ENCODE measurements at places on chromosomes 12 and 14.

DNA sequence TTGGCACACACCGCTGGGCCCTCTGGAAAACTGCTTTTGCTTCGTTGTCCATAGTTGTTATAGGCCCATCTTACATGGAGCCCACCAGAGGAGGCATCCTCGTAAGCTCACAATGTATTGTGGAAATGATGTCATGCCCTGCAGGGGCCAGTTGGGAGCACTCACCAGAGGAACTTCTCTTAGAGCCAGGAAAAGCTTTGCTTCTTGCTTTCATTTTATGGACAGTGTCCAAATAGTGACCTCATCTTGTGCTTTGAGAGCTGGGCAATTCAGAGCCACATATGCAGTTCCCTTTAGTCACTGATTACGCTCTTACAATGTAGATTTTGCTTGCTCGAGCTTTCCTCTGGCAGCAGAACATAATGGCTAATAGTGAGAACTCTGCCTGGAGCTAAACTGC lies 275.6 kb downstream of the AACS start:
- no peak for DNase-seq

DNA sequence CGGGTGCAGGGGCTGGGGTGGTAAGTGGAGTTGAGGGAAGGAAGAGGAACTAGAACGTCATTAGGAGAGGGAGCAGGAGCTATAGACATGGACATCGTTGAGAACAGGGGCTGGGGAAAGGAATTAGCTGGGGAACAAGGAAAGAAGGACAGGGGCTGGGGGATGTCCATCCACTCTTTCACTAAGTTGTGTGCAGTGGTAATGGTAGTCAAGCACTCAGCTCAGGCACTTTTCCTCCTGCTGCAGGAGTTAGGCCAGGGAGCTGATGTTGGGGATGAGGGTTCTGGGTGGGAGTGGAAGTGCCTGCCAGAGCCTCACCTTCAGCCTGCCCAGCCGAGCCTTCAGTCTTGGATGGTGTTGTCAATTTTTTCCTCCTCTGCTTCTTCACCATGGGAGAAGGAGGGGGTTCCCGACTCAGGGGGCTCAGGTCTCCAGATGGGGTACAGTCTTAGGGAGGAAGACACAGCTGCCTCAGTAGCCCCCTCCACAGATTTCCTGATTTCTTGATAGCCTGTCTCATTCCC lies 9.2 kb downstream of the AGAP2 start:
- no peak for DNase-seq

GRCh38 chr12:43896496-43896895 lies 60.6 kb downstream of the TMEM117 start:
- no peak for DNase-seq

DNA sequence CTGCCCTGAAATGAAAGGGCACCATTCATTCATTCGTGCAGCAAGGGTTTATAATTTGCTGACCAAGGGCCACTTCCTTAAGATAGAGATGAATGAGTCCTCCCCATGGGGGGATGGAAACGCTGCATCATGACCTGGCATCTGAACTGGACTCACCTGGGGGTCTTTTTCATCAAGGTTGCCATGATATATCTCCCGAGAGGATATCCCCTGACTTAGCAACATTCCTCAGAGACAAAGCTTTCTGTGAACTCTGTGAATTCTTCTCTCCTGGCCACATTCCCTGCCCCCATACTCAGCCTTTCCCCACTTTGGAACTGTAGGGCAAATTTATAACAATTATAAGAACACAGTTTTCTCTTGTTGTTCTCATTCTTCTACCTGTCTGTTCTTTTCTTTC lies 30.8 kb downstream of the SRRM4 start:
- no peak for DNase-seq

GRCh38 chr12:53758081-53758729 lies 6.4 kb upstream of the CISTR start:
- DNase-seq, result no peak

DNA sequence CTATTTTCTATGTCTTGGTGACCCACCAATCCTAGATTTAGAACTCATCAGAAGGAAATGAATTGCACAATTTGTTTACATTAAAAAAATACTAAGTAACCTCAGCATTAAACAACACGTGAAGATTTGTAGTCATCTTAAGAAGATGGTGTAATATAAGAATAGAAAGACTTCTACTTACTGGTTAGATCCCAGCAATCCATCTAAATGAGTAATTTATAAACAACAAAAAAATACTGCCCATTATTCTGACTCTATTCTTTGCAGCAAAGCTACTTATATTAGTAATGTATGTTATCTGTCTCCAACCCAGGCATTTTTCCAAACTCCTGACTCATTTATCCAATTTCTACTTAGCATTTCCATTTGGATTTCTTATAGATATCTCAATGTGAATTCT lies 67.8 kb downstream of the CD163L1 start:
- DNase-seq, result no peak

DNA sequence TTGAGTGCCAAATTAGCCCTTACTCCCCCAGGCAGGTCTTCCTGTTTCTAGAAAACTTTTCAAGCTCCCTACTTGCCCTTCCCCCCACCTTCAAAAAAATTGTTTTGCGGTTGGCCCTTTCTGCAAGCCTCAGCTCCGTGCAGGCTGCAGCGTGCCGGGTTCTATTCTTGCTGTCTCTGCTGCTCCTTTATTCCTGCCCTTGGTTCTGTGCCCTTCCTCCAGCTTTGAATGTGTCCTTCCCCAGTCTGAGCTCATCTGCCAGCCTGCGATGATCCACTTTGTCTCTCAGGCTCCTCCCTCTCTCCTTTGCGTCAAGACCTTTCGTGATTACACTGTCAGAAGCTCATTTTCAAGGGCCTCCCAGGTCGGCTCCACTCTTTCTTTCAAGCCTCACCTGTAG lies 98.6 kb downstream of the IRF2BPL start:
- peak; percentile 32 for DNase-seq

GRCh38 chr12:28223025-28223554 lies 32.8 kb downstream of the CCDC91 start:
- DNase-seq, result no peak

- DNase-seq, result no peak
These were observed 657 bp downstream of the PEBP1 start for GRCh38 chr12:118136559-118137003.

DNA sequence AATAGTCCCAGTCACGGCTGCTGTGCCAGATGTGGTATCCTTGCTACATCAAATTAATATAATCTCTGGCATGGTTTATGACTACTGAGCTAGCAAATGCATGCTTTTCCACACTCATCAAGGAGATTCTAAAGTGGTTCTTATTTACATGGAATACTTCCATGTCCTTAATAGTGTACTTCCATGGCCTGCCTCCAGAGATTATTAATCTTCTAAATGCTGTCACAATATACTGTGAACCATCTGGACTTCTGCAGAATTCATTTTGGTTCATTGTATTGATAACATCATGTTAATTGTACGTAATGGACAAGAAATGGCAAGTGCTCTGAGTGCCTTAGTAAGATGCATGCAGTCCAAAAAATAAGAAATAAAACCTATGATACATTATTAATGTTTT lies 230.8 kb downstream of the NUAK1 start:
- DNase-seq, result no peak

GRCh38 chr14:68730348-68730747 lies 62.5 kb downstream of the ZFP36L1 start:
- DNase-seq, result no peak

GRCh38 chr12:11894890-11895289 lies 175.8 kb upstream of the BCL2L14 start:
- DNase-seq, result no peak

- no peak for DNase-seq
These were observed 94.1 kb downstream of the PHETA1 start for GRCh38 chr12:111274777-111275176.

DNA sequence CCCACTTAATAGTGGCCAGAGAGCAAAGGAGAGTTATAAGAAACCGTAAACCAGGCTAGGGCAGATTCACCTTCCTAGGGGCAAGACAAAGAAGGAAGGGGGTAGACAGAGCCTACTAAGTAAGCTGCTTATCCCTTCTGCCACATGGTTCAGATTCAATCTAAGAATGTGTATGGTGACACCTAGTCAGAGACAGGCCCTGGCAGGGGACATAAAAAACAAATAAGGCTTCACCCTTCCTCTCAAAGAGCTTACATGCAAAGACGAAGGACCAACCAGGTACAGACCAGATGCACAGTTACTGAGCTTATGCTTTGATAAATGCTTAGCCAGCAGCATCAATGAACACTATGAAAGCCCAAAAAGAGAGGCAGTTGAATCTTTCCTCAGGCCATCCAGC lies 4.4 kb downstream of the CYP27B1 start:
- no peak for DNase-seq

DNA sequence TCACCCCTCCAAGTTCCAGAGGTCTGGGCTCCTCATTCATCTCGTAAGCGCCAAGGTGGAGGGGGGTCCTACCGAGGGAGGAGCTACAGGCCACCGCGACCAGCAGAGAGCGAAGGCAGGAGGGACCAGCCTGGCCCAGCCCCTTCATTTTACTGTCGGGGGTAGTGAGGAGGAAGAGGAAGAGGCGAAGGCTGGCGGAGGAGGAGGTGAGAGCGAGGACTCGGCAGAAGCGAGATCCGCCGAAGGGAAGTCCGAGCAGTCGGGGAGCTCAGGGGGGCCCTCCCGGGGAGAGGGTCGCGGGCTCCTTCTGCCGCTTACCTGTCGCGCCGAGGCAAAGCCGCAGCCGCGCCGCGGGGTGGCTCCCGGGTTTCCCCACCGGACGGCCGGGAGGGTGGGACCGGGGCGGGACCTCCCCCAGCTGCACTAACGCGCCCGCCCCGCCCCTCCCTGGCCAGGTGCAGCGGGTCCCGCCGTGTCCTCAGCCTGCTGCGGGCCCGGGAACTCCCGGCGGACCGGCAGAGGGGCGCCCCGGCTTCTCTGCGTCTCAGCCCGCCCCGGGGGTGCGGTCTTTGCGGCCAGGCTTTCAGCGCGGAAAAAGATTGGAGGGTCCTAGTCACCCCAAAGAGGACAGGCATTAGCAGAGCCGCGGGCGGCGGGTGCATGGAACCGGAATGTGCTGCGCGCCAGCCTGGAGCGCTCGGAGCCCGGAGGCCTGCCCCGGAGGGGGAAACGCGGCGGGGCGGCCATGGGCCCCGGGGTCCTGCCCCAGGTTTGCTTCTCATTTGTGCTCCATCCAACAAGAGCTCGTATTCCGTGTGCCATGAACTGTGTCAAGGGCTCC lies at the start of gene GALNT6:
TSS of gene GALNT6 (minus strand) at position 124 of the 841 bp plus-strand sequence. CDS start 11,625 bp downstream, outside the sequence.
- DNase-seq, result peak; percentile 40

GRCh38 chr12:48198672-48198971 lies 4.5 kb downstream of the OR10AD1 start:
- DNase-seq, result no peak

- no peak for DNase-seq
These were observed 176.3 kb downstream of the ESR2 start for GRCh38 chr14:64117671-64118402.

GRCh38 chr12:8734873-8735381 lies 37.1 kb downstream of the RIMKLB start:
- no peak for DNase-seq

- DNase-seq, result no peak
These were observed 52.0 kb downstream of the CRACR2A start for GRCh38 chr12:3700861-3701260.

DNA sequence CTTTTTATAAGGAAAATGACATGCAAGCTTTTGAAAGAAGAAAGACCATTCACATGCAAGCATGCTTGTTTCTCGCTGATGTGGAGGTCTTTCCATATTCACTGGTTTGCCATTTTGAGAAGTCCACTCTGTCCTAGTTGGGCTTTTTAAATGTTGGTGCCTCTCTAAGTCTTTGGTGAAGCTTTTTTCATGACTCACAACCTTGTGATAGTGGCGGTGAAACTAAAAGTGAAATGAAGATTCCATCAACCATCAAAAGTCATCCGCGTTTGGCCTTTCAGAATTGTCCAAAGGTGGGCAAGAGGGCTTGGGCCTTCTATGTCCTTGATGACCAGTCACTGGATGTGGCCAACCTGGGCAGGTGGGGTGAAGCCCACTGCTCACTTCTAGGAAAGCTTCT lies 4.3 kb downstream of the LRRC74A start:
- DNase-seq, result no peak

- no peak for DNase-seq
These were observed 30.6 kb upstream of the NFKBIA start for GRCh38 chr14:35435177-35435576.

DNA sequence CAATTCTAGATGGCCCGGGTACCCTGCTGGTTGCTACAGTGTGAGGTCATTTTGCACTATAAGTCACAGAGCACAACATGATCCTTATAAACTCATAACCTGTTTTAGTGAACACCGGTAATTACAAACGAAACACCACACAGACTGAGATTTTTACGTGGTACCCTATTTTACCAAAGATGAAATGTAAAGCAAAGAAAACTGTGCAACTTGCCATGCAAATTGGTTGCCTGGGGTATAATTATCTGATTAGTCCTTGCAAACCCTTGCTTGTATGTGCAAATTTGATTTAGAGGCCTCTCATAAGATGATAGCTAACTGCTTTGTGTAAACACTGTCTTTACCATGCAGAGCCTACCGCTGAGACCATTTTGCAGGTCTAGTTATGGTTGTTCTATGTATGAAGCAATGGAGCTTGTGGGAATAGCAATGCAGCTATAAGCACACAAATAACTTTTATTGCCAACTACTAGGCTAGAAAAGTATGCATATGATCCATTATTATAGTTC lies 372.1 kb upstream of the FAR2 start:
- DNase-seq, result no peak

- DNase-seq, result peak; percentile 44
These were observed 9.4 kb upstream of the HVCN1 start for GRCh38 chr12:110698171-110698902.

- no peak for DNase-seq
These were observed 48.5 kb downstream of the BAZ2A start for GRCh38 chr12:56581418-56582145.

DNA sequence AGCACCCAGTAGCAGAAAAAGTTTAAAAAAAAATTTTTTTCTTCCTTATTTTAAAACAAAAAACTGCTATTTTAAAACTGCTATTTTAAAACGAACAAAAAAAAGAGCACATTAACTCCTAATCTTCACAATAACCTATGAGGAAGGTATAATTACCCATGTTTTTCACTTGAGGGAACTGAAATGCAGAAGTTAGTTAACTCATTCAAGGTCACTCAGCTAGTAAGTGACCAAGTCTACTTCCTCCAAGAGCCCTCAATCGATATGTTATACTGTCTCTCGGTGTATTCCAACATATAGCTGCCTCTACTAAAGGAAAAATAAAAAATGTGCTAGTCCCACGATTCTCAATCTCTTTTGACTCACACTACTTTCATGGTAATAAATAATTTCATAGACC lies 7.8 kb downstream of the RPAP3 start:
- DNase-seq, result no peak

GRCh38 chr12:49796155-49796554 lies 32.1 kb downstream of the NCKAP5L start:
- no peak for DNase-seq

DNA sequence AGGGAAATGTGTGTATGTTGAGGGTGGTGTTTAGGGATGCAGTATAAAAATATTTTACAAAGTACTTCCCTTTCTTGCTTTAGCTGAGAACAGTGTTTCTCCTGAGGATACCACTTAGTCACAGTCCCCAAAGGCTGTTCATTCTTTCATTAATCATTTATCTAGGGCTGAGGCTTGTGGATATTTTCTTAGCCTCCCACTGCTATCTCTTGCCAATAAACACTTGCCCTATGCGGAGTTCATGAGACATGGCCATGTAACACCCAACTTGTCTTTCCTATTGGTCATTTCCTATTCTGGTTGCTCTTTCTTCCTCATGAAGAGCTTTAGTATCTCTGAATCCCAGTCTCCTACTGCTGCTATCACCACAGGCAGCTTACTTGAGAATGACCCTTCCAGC lies 75.1 kb downstream of the ETNK1 start:
- DNase-seq, result no peak

- no peak for DNase-seq
These were observed 14.5 kb downstream of the OAS2 start for GRCh38 chr12:112992541-112993398.

- DNase-seq, result no peak
These were observed 682 bp upstream of the TRIP11 start for GRCh38 chr14:92040431-92041051.
